ENCODE measurements at places on chromosomes 7 and 10. TPM values are rescaled to one million over a fixed set of nuclear protein-coding genes. Genes with fewer than 3 reads are reported as not detected.

GRCh38 chr10:22005763-22006162, 2.2 kb upstream of the DNAJC1 start:
- no peak overlapping the region for H3K27ac ChIP-seq
- no peak overlapping the region for H3K4me3 ChIP-seq
- peaks cover 19% of the 10 kb centered on the region for H3K4me1 ChIP-seq
- H3K36me3 ChIP-seq: no peaks in the 10 kb centered on the region

The SLC39A12 gene
- total RNA-seq: not detected

- H3K36me3 ChIP-seq: 0 out of 2 replicates have a peak, but pooled peaks cover 2% of the 10 kb centered on the region
- H3K27ac ChIP-seq: no peak overlapping the region
- H3K27me3 ChIP-seq: no peaks in the 10 kb centered on the region
- H3K4me3 ChIP-seq: no peak overlapping the region
These were observed 167.7 kb upstream of the KCTD7 start for GRCh38 chr7:66460921-66461361.

GRCh38 chr10:69480068-69480412, 28.8 kb downstream of the TSPAN15 start:
- no peak for DNase-seq
- no peak overlapping the region for H3K27ac ChIP-seq
- H3K4me3 ChIP-seq: no peak overlapping the region
- peaks cover 18% of the 10 kb centered on the region for H3K4me1 ChIP-seq
- no peaks in the 10 kb centered on the region for H3K27me3 ChIP-seq

The PRKCQ gene
- total RNA-seq: 8.4 TPM

The AGAP6 gene
- total RNA-seq: 16.8 TPM

The PRTFDC1 gene
- 4.8 TPM for total RNA-seq

GRCh38 chr10:77505431-77506334, 131.9 kb downstream of the KCNMA1 start:
- H3K27me3 ChIP-seq: no peaks in the 10 kb centered on the region
- H3K4me3 ChIP-seq: no peak overlapping the region
- no peaks in the 10 kb centered on the region for H3K36me3 ChIP-seq
- peaks cover 10% of the 10 kb centered on the region for H3K4me1 ChIP-seq

The GIMAP2 gene
- total RNA-seq: 0.37 TPM

DNA sequence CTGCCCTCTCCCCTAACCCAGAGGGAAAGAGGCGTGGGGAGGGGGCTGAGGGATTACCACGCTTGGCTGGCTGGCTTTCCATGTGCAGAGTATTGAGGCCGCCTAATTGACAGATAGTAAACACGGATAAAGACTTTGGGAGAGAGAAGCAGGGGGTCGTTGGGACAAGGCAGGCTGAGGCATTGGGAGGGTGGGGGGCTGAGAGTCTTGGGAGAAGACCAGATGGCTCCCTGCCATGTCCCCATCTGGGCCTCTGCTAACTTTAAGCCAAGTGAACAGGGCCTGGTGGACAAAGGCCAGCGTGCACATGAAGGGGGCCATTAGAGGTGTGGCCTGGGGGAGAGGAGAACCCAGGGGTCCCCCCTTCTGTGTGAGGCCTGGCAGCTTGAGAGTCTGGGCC, 55.4 kb upstream of the MXI1 start:
- peaks cover 16% of the 10 kb centered on the region for H3K4me1 ChIP-seq
- H3K36me3 ChIP-seq: no peaks in the 10 kb centered on the region
- no peak for DNase-seq
- H3K27me3 ChIP-seq: peaks cover 67% of the 10 kb centered on the region

- DNase-seq: peak; percentile 52
- peaks cover 47% of the 10 kb centered on the region for H3K4me1 ChIP-seq
- H3K27ac ChIP-seq: peak overlapping the region; percentile 46
- H3K27me3 ChIP-seq: peaks cover 97% of the 10 kb centered on the region
- H3K36me3 ChIP-seq: no peaks in the 10 kb centered on the region
- peak overlapping the region; percentile 70 for H3K4me3 ChIP-seq
These were observed 1.1 kb upstream of the ZNF503 start for GRCh38 chr10:75402486-75403143.

Measured in WTC11 (cell line).